ENCODE measurements at places on chromosomes 12 and 14.

- no peak for DNase-seq
These were observed 636.4 kb downstream of the SLC16A7 start for GRCh38 chr12:60231976-60232907.

GRCh38 chr14:22776215-22776614, 9.7 kb downstream of the OXA1L start:
- DNase-seq: no peak

DNA sequence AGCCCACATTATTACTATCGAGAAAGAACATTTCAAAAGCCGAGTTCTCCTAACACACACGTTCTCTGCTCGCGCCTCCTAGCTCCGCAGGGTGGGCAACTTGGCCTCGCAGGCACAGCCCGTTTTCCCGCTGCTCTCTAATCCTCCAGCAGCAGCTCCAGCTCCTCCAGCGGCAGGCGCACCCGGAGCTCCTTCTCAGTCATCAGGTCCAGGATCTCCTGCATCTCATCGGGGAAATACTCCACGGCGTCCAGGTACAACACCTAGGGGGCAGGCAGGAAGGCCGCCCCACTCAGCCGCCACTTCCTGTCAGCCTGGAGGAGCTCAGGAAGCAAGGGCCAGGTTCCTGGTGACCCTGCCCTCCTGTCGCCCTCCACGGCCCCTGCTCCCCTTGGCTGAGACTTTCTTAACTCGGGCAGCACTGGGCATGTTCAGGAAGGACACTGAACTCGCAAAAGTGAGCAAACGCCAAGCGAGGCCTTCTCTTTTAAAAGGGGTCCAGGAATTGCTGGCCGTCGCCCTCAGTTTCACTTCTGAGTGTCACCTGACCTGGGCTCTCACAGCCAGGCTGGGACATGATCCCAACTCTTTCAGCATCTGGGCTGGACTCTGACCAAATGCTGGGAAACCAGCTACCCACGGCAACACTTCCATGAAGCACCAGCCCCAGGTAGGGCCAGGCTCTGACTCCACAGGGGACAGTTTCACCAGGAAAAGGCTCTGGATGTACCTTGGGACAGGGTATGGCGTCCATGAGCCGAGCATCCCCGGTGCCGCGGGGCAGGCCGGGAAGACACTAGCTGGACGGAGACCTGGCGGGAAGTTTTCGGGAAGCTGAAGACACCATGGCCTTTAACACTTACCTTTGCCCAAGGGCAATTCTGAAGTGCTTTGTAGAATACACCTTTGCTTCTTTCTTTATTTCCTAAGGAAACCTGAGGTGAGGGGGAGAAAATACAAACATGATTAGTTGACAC, 22.1 kb downstream of the PSMC1 start:
- no peak for DNase-seq

GRCh38 chr12:57475271-57476161, 4.2 kb downstream of the ARHGAP9 start:
- no peak for DNase-seq

DNA sequence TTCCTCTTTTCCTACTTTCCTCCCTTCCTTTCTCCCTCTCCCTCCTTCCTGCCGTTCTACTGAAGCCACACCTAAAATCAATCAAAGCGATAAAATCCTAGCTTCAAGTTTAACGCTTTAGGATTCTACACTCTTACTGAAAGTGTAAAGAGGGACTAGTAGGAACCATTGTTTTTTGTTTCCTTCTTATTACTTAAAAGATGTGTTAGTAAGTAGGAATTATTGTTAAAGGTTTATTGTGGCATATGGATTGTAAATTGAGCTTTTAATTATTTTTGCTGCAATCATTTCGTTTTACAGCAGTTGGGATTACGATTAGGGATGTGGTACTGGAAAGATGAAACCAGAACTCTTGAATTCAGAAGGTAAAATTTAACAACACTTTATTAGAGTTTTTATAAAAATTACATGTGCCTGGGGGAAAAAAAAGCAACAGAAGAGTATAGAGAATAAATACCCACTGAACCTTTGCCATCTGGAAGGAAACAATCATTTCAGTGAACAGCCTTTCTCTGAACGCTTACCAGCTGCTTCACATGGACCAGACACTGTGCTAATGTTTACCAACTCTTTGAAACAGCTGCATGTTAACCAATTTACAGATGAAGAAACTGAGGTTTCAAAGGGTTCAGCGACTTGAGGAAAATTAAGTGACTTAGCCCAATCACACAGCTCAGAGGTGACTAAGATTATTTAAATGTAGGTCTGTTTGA, 1.0 kb downstream of the PPP1R36 start:
- no peak for DNase-seq

DNA sequence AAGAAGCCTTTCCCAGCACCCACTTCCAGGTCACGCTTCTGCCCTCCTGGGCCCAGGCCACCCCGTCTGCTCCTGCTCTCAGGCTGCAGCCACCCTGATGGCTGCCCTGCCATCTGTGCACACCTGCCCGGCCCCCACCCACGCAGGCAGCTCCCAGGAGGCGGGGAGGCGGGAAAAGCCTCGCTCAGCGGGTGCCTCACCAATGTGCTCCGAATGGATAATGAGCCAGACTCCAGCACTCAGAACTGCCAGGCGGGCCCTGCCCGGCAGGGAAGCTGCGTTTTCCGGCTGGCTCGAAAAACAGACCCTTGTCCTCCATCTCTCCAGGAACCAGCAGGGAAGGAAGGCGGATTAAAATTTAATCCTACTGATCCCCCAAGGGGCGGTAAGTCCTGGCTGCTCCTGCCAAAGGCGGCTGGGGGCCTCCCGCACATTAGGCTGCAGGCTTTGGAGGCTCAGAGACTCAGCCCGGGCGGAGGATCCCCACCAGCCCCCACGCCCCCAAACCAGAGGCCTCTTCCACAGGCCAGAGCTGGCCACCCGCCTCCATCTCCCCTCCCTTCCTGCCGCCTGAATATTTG, 104.0 kb downstream of the NCOR2 start:
- no peak for DNase-seq

DNA sequence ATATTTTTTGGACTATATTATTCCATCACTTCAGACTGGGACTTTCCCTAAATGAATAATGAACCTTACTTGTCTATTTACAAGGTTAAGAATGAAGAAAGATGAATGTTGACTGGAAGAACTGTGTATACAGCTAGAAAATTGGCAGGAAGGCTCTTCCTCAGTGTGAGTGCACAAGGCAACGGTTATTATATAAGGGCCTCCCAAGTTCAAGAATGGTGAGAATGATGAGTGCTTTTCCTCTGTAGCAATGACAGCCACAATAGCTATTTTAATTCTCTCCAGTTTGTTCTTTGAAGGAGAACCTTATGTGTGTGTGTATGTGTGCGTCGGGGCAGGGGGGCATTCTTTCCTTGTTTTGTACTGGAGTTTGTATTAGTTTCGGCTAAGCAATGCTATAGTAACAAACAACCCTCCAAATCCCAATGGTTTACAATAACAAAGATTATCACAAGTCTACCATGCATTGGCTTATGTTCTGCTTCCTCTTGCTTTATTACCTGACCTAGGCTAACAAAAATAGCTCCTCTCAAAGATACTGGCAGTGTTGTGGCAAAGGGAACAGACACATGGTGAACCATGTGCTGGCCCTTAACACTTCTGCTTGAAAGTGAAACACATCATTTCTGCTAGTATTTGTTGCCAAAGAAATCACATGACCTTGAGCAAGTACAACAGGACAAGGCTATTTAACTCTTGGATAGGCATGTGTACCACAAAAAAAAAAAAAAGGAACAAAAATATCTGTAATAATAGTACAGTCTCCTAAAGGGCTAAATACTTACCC, 139.5 kb downstream of the RMST start:
- no peak for DNase-seq

DNA sequence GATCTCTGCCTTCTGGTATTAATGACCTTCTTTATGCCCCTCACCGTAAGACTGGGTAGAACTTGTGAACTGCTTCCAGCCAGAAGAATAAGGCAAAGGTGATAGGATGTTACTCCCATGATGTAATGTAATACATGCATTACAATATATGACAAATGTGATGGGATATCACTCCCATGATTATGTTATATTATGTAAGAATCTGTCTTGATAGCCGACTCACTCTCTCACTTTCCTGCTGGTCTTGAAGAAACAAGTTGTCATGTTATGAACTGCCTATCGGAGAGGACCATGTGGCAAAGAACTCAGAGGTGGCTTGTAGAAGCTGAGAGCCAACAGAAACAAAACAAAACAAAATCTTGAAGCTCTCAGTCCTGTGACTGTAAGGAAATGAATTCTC, 30.6 kb upstream of the OSBPL8 start:
- DNase-seq: no peak

GRCh38 chr12:29082522-29082921, 66.6 kb upstream of the FAR2 start:
- no peak for DNase-seq
